ENCODE measurements at places on chromosomes 4 and X. TPM values are rescaled to one million over a fixed set of nuclear protein-coding genes. Genes with fewer than 3 reads are reported as not detected.

Gene AMER1
- total RNA-seq: 8.9 TPM

Gene SMIM10
- 2.1 TPM for total RNA-seq

Gene GUCY2F
- not detected for total RNA-seq

Gene FRG2
- total RNA-seq: not detected

Gene ATP1B4
- not detected for total RNA-seq

Gene SPARCL1
- 544 TPM for total RNA-seq

Gene HS3ST1
- 6.3 TPM for total RNA-seq

Gene CTSO
- total RNA-seq: 19.0 TPM
